Naive thymus-derived CD4-positive, alpha-beta T cell (primary cell): ENCODE measurements at places on chromosomes 16 and 17.

GRCh38 chr16:88390735-88391134 is 8.0 kb downstream of the ZNF469 start:
- H3K4me1 ChIP-seq, result no peaks in the 10 kb centered on the region
- no peak overlapping the region for H3K27ac ChIP-seq
- H3K27me3 ChIP-seq, result no peaks in the 10 kb centered on the region
- DNase-seq, result no peak
- H3K36me3 ChIP-seq, result no peaks in the 10 kb centered on the region

DNA sequence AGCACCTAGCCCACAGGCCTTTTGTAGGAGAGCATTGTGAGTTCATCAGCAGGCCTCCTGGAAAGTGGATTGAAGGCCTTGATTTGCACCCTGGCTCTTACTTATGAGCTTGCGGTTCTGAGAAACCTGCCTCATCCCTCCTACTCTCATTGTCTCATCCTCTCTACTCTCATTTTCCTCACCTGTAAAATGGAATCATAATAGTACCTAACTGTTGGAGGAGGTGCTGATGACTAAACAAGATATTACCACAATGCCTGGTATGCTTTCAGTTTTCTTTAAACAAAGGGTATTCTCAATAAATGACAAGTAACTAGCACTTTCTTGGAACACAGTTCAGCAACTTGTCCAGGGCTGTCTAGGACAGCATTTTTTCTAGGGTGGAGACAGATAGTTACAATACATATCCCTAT is 243.1 kb upstream of the MAF start:
- no peak overlapping the region for H3K27ac ChIP-seq
- no peaks in the 10 kb centered on the region for H3K36me3 ChIP-seq
- no peak overlapping the region for H3K4me3 ChIP-seq

- H3K36me3 ChIP-seq, result no peaks in the 10 kb centered on the region
- peaks cover 8% of the 10 kb centered on the region for H3K4me1 ChIP-seq
- no peak overlapping the region for H3K27ac ChIP-seq
- no peak overlapping the region for H3K4me3 ChIP-seq
- no peak for DNase-seq
Observed at GRCh38 chr16:75024594-75024993, 25.8 kb downstream of the ZNRF1 start.

DNA sequence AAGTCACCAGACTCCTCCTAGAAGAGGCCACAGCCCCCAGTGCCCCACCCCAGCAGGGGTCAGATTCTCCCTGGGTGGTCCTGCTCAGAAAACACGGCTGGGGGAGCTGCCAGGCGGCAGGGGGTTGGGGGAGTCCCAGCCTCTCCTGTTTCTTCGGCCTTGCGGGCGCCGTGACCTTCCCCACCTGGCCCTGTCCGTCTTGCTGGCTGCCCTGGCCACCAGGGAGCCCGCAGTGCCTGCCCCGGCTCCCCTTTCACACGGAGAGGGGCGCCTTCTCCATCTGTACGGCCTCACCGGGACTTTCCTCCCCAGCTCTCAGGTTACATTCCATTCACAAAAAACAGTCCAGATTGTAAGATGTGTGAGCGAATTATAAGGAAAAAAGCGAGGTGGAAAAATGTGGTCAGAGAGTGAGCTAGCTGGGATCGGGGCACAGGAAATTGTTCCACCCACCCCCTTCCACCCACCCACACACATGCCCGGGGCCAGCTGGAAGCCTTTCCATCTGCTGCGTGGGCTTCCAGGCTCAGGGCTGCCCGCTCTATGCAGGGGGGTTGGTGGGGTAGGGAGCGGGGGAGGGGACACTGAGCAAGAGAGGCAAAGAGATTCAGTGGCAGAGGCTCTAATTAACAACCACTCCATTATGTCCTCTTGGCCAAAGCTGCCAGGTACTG is 14.6 kb upstream of the CIBAR2 start:
- no peaks in the 10 kb centered on the region for H3K27me3 ChIP-seq
- H3K4me3 ChIP-seq, result no peak overlapping the region
- no peak overlapping the region for H3K27ac ChIP-seq
- DNase-seq, result peak; percentile 45
- no peaks in the 10 kb centered on the region for H3K4me1 ChIP-seq

DNA sequence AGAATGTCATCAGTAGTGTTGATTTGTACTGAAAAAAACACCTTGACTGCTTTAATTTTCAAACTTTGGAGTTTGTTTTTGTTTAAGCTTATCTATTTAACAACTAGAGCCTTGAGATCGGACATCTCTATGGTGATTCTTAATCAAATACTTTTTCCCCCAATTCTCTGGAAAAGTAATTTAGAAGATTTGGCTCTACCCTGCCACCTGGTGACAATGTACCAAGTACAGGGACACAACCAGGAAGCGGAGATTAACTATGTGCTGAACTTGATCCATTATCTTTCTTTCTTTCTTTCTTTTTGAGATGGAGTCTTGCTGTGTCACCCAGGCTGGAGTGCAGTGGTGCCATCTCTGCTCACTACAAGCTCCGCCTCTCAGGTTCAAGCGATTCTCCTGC is 30.8 kb downstream of the USP43 start:
- DNase-seq, result no peak
- H3K4me3 ChIP-seq, result no peak overlapping the region
- no peaks in the 10 kb centered on the region for H3K36me3 ChIP-seq
- no peaks in the 10 kb centered on the region for H3K27me3 ChIP-seq

DNA sequence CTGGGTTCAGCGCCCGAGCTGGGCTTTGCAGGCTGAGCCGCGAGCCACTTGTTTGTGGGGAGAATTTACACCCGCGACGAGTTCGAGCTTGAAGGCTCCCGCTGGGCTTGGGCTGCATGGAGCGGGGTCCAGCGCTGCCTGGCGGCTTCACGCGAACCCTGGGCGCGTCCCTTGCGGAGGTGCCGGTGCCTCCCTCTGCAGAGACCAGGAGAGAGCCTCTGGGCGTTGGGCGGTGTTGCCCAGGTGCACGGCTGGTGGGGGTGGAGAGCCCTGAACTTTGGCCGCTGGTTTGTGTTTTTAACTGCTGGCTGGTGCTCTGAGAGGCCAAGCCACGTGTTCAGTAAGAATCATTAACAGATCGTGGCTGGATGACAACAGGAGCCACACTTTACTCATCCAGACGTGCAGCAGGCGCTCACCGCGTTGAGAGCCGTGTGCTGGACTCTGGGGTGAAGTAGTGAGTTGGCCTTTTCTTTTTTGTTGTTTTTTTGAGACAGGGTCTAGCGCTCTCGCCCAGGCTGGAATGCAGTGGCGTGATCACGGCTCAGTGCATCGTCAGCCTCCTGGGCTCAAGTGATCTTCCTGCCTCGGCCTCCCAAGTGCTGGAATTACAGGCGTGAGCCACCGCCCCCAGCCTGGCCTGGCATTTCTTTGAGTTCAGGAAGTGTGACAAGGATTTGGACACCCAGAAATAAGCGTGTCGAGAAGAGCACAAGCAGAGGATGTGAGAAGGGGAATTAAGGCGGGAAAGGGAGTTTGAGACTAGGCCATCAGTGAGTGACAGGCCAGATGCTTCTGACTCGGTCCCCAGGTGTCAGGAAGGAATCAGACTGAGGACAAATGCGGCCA is 827 bp downstream of the CDK10 start:
- H3K27me3 ChIP-seq, result no peaks in the 10 kb centered on the region
- H3K27ac ChIP-seq, result peak overlapping the region; percentile 93
- DNase-seq, result no peak
- peak overlapping the region; percentile 96 for H3K4me3 ChIP-seq
- H3K4me1 ChIP-seq, result no peaks in the 10 kb centered on the region

DNA sequence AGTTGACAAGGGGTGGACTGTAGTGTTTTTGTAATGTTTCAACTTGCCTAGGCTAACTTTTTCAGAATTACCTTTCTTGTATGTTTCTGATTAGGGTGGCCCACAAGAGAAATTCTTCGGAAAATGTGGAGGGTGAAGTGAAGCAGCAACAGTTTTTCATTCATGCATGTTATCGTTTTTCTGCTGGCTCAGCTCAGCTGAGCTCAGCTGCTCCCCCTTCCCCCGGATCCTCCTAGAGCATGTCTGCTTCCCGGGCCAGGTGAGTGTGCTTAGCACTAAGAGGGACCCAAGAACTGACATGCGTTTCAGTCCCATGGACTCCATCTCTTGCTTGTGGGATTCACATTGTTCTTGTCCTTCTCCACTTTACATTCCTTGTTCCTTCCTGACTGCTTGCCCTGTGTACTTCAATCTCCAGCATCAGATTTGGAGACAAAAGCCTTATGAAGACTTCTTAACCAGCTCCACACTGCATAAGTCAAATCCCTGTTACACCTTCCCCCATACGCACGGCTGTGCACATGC is 33.6 kb downstream of the SCPEP1 start:
- H3K27ac ChIP-seq, result no peak overlapping the region
- H3K27me3 ChIP-seq, result no peaks in the 10 kb centered on the region
- H3K4me3 ChIP-seq, result no peak overlapping the region
- DNase-seq, result no peak
- H3K4me1 ChIP-seq, result no peaks in the 10 kb centered on the region
